ENCODE measurements at places on chromosomes 5 and 9.

DNA sequence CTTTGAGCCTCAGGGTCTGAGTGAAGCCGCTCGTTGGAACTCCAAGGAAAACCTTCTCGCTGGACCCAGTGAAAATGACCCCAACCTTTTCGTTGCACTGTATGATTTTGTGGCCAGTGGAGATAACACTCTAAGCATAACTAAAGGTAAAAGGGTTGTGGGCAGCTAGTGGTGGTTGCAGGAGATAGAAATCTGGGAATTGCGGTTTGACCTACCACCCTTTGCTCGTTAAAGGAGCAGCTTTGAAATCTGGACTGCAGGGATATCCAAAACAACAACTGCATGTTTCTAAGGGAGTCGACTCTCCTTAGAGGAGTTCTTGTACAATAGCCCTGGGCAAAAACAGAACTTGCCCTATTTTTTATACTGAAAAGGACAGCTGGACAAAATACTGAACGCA is 19.0 kb downstream of the ABL1 start:
- DNase-seq, result no peak

DNA sequence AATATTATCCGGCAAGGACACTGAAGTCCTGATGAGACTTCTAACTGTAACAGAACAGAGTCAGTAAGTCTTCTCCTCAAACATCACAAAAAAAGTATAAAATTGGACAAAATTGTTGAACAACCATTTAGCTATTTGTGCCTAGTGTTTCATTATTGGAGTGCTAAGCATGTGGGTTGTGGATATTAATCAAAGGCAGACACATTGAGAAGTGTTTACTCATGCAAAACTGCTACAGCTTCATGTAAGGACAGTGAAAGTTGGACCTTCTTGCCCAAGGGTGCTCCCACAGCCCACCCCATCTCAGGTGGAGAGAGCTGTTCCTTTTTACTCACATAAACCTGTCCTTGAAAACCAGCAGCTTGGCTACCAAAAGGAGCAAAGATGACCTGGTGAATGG is 355.1 kb upstream of the DAB2 start:
- no peak for DNase-seq

DNA sequence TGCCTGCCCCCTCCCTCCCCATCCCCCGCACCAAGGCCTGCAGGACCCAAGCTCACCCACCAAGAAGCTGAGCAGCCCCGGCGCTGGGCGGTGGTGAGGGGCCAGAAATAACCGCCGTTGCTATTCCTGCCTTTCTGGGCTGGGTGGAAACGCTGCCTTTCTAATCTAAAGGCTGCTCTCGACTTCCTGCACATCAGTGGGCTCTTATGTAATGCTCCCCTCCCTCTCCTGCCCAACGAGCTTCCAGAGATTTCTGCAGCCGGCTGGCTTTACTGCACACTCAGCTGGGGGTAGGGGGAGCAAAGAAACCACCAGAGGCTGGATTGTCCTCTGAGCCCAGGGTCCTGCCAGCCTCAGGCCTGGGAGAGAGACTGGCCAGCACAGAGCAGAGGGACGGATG is 6.9 kb upstream of the EGR1 start:
- no peak for DNase-seq

DNA sequence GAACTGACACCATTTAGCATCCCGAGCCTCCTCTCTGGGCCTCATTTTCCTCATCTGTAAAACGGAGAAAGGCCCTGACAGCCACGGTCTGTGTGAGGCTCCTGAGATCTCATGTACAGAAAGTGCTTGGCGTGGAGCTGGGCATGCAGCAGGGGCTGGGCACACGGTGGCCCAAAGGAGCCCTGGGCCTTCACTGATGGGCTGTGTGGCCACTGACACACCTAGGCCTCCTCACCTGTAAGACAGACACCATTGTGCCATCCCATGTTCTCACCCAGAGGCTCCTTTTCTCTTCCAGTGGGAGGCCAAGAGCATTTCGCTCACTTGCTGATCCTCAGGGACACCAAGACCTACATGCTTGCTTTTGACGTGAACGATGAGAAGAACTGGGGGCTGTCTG is 1.6 kb downstream of the ORM1 start:
- no peak for DNase-seq

DNA sequence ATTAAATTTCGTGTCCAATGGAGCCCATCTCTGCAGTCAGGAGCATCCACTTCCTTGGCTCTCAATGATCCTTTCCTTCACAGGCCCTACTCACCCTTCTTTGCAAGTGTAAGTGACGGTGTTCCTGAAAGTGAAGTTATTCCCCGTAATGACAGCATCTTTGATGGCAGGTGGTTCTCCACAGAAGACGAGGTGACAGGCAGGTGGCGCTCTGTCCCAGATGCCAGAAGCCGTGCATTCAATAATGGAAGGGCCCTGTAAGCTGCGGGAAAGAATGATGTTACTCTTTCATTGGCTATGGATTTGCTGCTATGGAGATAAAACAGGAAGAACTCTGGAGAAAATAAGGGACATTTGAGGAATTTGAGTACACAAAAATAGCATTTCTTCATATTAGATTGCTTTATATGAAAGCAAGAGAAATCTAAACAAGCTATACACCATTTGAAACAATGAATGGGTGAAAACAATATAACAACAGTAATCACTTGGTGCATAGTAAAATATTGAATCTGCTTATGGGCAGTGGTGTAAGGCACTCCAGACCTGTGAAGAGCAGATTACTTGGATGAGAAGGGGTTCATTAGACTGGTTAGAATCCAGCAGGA is 89.9 kb upstream of the TXNDC8 start:
- no peak for DNase-seq

DNA sequence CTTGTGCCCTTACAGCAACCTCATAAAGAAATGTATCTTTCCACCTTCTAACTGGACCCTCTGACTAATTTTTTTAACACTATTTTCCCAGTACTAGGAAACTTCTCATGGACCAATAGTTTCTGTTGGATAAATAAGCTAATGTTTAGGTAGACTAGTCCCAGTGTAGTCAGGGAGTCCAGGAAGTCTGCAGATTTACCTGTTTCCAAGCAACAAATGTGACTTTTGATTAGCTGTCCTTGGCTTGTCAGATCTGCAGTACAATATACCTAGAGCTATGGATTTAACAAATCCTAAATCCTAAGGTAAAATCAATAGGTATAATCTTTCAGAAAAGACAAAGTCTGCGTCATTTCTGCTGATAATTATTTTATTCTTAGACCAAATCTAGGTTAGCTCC is 55.7 kb downstream of the FAM174A start:
- DNase-seq, result no peak

GRCh38 chr5:74579215-74579614 is 61.3 kb downstream of the ENC1 start:
- DNase-seq, result no peak

GRCh38 chr5:72558383-72558782 is 51.2 kb upstream of the ZNF366 start:
- no peak for DNase-seq

DNA sequence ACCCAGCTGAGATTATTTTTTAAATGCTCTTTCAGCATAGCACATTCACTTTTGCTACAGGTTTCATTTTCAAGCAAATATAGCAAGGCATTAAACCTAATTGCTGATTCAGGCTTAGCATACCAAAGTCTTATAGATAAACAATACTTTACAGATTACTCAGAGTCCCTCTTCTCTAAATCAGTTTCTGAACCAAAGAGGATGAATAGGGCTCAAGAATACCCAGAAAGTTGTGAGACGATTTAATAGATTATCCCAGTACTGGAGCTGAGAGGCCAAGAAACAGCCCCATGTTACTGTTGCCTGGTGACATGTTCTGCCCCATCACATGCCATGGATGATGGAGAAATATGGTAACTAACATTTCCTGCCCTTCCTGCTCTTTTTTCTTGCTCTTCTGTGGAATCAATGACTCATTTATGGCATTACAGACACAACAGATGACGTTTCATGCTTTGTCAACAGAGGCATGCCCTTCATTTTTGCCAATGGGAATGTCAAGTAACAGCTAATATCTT is 18.1 kb upstream of the SSBP2 start:
- peak; percentile 77 for DNase-seq

DNA sequence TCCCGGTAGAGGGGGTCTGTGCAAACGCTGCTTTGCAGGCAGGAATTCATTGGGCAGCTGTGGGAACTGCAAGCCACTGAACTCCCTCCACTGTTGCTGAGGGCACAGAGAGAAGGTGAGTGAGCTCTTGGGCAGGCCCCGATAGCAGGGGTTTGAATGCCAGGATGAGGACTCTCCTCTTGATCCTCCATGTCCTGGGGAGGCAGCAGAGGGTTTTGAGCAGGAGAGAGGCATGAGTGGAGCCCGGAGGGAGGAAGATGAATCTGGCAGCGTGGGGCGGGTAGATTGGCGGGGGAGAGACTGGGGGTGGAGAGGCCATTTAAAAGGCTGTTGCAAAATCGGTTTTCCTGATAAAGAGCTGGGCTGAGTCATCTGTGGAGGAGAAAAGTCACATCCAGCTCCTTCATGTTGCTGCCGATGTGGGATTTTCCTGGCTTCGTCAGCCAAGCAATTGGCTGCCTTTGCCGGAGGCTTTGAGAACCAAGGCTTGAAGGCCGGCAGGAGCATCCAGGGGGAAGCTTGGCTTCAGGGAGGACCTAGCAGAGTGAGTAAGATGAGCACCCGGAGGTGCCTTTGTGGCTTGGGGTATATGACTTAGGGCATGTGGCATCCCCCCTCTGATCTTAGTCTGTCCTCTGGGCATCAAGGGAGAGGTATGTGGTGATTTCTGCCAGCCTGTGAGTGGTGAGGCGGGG is at the start of gene SYNPO:
SYNPO (plus strand) TSS at position 350 of the 695 bp plus-strand sequence. CDS start 7,616 bp downstream, outside the sequence.
- peak; percentile 67 for DNase-seq
